ENCODE measurements at places on chromosomes 6 and 20.
A peak's percentile ranks its signal among the peaks of the same experiment; 100 is the strongest.

DNA sequence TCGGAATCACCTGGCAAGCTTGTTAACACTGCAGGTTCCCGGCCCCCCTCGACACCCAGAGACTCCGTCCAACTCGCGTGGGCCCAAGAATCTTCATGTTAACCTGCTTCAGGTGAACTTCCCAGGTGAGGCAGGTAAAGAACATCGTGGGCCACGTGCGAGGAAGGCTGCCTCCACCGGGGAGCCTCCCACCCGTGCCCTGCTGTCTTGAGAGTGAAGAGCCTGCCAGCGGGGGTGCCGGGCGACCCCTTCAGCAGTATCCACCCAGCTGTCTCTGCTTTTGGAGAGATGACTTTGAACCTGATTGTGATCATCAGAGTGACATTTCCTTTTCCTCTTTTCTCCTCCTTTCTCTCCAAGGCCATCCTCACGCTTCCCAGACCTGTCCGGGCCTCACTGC lies 22.9 kb upstream of the RTF2 start:
- DNase-seq, result no peak

DNA sequence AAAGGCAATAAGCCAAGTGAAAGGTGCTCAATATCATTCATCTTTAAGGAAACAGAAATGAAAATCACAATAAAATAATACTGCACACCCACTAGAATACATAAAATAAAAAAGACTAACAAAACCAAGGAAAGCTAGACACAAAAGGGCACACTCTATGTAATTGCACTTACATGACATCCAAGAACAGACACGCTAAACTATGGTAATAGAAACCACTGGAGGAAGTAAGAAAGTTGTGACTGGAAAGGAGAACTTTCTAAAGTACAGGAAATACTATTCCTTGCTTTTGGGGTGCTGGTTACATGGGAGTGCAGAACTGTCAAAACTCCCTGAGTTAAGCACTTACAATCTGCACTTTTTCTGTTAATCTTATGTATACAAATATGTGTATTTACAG lies 253.7 kb upstream of the RUNX2 start:
- DNase-seq, result peak; percentile 14

GRCh38 chr6:152457949-152458624 lies 179.1 kb downstream of the SYNE1 start:
- no peak for DNase-seq

- no peak for DNase-seq
Observed at GRCh38 chr20:38715646-38716045, 8.6 kb upstream of the SLC32A1 start.

- DNase-seq, result no peak
Observed at GRCh38 chr6:106882601-106883518, 91.7 kb downstream of the CD24 start.

DNA sequence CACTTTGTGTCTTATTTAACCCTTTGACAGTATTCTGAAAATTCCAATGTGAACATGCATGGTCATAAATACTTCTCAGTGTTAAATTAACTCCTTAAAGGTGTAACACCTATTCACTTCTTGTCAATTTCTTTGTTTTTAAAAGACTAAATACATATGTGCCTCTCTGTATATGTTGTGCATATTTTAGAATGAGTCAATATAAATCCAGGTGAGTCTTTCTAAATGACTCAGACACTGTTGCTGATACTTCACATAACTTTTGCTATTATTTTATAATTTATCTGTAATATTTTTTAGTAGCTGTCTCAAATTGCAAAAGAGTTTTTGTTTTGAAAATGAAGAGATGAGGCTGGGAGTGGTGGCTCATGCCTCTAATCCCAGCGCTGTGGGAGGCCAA lies 36.0 kb downstream of the TIAM2 start:
- DNase-seq, result no peak

DNA sequence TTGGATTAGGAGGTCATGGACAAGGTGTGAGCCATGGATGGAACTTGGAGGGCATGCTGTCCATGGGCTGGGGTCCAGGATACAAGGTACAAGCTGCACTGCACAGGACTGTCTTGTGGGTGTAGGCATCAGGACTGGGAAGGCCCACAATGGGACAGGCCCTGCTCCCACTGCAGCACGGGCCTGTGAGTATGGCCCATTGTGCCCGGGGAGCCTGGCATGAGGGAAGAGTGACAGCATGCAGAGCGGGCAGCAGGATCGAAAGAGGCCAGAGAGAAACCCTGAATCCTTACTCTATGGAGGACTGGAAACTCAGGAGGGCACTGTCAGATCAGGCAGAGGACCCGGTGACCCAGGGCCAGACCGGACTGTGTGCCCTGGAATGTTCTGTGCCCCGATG lies 211.3 kb downstream of the PREX1 start:
- DNase-seq, result no peak

DNA sequence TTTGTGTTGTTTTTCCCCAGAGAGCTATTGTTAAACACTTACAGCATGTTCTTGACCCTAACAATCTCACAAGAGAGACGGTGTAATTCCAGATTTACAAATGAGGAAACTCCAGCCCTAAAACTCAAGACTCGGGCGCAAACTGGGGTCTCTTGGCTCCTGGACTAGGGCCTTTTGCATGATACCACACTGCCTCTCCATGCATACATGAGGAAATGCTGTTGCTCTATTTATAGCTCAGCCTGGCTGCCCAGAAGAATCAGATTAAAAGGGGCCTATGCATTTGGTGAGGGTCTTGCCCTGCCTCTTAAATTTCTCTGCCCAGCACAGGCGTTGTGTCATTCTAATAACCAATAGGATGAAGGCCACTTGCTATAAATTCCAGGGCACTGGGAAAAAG lies 30.5 kb upstream of the SNRPB2 start:
- DNase-seq, result no peak

DNA sequence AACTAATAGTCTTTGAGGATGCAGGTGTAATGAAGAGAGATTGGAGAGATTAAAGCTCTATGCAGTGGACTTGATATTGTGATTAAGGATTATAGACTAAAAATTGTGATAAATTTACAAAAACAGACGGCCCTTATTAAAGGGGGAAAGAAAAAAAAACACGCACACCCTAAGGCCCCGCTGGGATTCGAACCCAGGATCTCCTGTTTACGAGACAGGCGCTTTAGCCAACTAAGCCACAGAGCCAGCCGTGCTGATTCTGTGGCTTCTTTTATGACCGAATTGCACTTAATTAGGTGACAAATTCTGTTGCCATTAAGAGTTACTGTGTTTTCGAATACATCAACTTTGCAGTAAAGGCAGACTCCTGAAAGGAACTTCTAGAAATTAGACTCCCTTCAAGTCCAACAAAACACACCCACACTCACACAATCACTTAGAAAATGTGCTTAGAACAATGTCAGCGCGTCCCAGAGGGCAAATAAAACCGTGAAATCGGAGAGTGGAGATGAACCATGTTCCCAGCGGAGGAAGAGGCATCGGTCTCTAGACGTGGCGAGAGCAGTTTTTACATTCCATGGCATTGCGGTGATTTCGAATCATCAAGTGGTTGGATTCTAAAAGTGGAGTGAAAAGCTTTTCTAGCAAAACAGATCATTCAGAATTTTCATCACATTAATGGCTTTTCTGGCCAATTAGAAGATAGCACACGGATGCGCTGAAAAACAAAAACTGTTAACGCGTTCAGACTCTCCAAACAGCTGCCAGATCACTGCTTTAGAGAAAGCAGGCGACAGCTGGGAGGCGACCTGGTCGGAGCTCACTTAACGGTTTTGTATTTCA lies 122.6 kb downstream of the GPX5 start:
- DNase-seq, result peak; percentile 45

- DNase-seq, result no peak
Observed at GRCh38 chr6:113823916-113824315, 33.2 kb upstream of the MARCKS start.

- no peak for DNase-seq
Observed at GRCh38 chr20:16498526-16499253, 74.6 kb downstream of the KIF16B start.

GRCh38 chr20:37315452-37316110 lies 26.1 kb downstream of the MANBAL start:
- DNase-seq, result peak; percentile 81

- no peak for DNase-seq
Observed at GRCh38 chr6:38354905-38355304, 284.8 kb downstream of the BTBD9 start.

- DNase-seq, result no peak
Observed at GRCh38 chr6:13044896-13045295, 283.4 kb downstream of the TBC1D7 start.

GRCh38 chr6:29509239-29509638 lies 21.5 kb upstream of the MAS1L start:
- DNase-seq, result no peak

- DNase-seq, result no peak
Observed at GRCh38 chr6:166456395-166457156, 73.8 kb upstream of the MPC1 start.

GRCh38 chr6:84588697-84589080 lies 175.7 kb downstream of the TBX18 start:
- no peak for DNase-seq

DNA sequence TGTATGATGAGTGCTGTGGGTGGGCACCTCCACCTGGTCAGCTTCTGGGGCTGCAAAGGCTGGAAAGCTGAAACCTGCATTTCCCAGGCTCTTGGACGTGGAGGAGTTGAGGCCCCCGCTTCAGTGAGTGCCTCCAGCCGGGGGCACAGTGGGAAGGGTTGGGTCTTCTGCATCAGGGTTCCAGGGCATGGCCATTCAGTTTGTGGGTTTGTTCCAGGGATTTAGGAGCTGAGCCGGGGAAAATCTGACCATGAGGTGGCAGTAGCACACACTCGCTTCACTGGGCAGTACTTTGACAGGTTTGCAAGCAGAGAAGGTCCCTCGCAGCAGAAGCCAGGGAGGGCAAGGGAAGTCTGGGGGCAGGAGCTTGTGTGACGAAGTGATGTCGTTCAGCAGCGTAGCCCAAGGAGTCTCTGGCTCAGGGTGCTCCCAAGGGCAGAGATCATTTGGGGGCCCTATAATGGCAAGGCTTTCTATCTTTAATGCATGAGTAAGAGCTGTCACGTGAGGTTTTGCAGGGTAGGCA lies 69.5 kb upstream of the SULF2 start:
- DNase-seq, result peak; percentile 26

DNA sequence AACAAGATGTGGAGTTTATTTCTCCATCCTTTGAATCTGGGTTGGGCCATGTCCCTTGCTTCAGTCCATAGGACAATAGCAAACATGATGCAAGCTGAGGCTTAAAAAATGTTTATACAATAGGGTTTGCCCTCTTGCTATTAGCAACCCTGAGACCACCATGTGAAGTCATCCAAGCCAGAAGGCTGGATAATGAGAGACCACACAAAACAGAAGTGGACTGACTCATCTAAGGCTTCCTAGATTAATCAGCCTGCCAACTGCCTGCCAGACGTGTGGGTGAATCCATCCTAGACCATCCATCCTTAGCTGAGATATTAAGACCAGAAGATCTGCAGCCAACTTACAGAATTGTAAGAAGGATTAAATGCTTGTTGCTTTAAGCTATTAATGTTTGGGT lies 38.1 kb upstream of the ISM1 start:
- DNase-seq, result no peak

GRCh38 chr6:126069449-126069848 lies 83.1 kb downstream of the TRMT11 start:
- no peak for DNase-seq

GRCh38 chr6:53588816-53589509 lies 44.1 kb upstream of the GCLC start:
- DNase-seq, result no peak

DNA sequence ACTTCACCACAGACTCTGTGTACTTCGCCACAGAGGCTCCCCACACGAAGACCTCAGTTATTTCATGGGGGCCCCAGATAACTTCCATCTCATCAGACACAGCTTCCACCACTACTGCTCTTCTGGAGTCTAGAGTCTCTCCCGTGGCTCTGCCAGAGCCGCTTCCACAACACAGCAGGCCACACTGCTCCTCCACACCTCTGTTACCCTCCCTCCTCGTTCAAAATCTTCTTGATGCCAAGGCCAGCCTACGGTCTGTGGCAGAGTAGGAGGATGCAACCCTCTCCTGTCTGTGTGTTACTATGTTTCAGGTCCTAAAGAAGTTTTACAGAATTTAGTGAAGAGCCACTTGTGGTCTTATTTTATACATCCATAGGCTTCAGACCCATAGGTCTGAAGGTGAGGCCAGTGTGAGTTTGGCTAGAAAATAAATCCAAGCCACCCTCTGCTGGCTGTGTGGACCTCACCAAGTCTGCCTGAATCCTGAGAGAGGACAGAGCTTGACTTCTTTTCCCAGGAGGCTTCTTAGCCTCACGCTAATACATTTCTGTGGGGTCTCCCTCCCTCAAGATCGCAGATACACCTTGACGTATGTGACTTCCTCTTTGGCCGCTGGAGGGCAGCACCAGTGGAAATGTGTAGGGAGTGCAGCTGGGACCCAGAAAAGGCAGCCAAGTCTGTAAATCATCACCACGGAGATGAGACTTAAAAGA lies 197.7 kb downstream of the FAXC start:
- peak; percentile 5 for DNase-seq

- DNase-seq, result no peak
Observed at GRCh38 chr6:148891405-148891783, 144.6 kb downstream of the UST start.

DNA sequence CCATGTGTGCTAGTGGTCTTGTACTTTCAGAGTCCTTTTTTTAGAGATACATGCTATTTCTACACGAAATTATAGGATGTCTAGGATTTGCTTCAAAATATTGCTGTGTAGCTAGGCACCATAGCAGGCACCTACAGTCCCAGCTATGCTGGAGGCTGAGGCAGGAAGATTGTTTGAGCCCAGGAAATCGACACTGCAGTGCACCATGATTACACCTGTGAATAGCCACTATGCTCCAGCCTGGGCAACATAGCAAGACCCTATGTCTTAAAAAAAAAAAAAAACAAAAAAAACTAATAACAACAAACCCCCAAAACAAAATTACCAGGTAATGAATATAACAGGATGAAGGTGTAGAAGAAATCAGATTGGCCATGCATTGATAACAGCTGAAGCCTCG lies 121.7 kb downstream of the NFATC2 start:
- DNase-seq, result no peak

GRCh38 chr6:81565071-81565470 lies 187.4 kb downstream of the TENT5A start:
- no peak for DNase-seq

DNA sequence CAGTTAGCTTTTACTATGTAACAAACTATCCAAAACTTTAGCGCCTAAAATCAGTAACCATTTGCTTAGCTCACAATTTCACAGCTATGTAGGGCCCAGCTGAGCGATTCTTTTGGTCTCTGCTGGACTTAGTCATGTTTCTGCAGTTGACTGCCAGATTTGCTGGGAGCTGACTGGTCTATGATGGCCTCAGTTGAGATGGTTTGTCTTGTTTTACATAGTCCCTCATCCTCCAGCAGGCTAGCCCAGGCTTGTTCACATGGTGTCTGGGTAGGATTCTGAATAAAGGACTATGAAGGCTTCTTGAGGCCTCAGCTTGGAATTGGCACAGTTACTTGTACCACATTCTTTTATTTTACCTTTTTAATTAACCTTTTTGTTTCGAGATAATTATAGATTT lies 247.8 kb upstream of the CHD6 start:
- no peak for DNase-seq

DNA sequence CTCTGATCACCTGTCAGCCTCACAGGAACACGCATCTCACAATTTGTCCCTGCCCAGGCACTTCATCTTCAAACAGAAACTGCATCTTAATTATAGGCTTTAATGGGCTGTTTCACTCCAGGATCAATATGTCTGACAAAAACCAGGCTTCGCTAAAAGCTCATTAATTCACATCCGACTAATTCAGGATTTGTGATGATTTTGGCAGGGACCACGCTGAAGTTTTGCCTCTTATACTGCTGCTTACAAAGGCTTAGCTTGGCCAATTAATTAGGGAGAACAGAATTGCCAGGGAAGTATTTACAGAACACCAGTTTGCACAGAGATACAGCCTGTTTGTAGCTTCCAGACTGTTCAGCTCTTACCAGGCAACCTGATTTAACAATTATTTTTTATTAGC lies 541.0 kb upstream of the SPTLC3 start:
- DNase-seq, result no peak

All from inflammatory macrophage treated with lipopolysaccharide for 1 hour (primary cell).